PC-9 (cell line): ENCODE measurements at places on chromosomes 16 and 17. TPM values are rescaled to one million over a fixed set of nuclear protein-coding genes. Genes with fewer than 3 reads are reported as not detected.

The SEPTIN12 gene
- not detected in 2 replicates for total RNA-seq

The ZPBP2 gene
- total RNA-seq = not detected in 2 replicates

The CES4A gene
- total RNA-seq = 2.5 and 3.1 TPM in 2 replicates

The IL17C gene
- total RNA-seq = not detected in 2 replicates

The TVP23C gene
- 36.9 and 45.5 TPM in 2 replicates for total RNA-seq

The TMIGD1 gene
- total RNA-seq = not detected in 2 replicates

The GAS2L2 gene
- not detected in 2 replicates for total RNA-seq

The PROCA1 gene
- total RNA-seq = 14.2 and 15.8 TPM in 2 replicates

The PDPR gene
- total RNA-seq = 48.8 and 61.5 TPM in 2 replicates

- DNase-seq = no peak
- no peaks in the 10 kb centered on the region for H3K4me1 ChIP-seq
- 0 out of 2 replicates have a peak, but pooled peaks cover 7% of the 10 kb centered on the region for H3K27me3 ChIP-seq
- no peak overlapping the region for H3K4me3 ChIP-seq
- no peak overlapping the region for H3K27ac ChIP-seq
Measured at GRCh38 chr17:53736516-53737240, 86.0 kb upstream of the KIF2B start.

DNA sequence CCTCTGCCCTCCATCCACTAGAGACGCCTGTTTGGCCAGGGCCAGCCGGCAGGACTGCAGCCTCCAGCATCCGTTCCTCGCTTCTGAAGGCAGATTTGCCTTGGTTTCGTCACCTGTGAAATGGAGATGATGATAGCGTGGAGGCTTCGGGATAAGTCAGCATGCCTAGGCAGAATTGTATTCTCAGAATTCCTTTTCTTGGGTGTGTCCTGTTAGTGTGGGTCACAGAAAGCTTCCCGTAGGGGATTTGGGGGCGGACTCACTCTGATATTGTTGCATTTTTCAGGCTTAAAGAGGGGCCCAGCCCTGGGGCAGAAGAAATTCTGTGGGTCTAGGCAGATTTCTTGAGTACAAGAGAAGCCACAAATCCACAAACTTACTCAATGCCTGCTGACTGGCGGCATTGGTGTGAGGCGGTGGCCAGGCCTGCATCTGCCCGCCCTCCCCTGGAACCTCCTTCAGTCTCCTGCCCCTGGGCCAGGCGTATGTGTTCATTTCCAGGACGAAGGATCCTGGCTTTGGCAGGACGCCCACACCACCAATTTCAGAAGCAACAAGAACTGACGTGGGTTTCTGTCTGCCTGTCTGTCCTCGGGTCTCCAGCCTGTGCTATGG lies 17.6 kb downstream of the CCDC42 start:
- peaks cover 31% of the 10 kb centered on the region for H3K27me3 ChIP-seq
- H3K4me3 ChIP-seq = no peak overlapping the region
- no peak overlapping the region for H3K27ac ChIP-seq
- DNase-seq = no peak

- H3K4me1 ChIP-seq = no peaks in the 10 kb centered on the region
- no peaks in the 10 kb centered on the region for H3K27me3 ChIP-seq
- no peak overlapping the region for H3K4me3 ChIP-seq
- H3K27ac ChIP-seq = no peak overlapping the region
- DNase-seq = no peak
- no peaks in the 10 kb centered on the region for H3K36me3 ChIP-seq
Measured at GRCh38 chr16:82991966-82992675, 365.4 kb downstream of the CDH13 start.

DNA sequence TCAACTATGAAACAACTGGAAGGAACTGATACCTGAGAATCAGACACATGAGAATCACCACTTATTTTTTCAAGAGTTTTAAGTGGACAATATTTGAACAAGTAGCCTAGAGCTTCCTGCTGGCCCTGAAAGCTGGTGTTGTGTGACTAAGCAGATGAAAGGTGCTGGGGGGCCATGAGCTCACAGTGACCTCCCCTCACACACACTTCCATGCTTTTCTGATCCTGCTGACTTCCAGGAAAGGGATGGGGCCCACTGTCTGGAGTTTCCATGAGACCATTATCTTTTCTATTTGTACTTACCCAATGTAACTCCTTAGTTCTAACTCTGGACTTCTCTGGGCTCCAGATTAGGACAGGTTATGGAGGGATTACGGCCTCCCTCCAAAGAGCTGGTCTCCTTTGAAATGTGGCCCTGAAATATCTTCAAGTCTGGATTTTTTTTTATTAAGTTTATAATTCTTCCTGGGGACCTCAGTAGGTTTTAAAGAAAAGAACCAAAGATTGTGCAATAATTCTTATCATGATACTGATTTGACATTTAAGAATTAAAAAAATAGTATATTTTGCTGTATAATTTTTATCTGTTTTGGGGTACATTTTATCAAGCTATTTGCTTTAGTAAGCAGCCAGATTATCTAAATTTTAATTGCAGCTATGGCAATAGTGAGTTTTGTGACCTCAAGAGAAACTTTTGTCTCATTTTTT lies 4.9 kb downstream of the CAPNS2 start:
- H3K4me1 ChIP-seq = no peaks in the 10 kb centered on the region
- H3K36me3 ChIP-seq = peaks cover 7% of the 10 kb centered on the region; the same call in 1 of the 2 replicates
- H3K4me3 ChIP-seq = no peak overlapping the region
- H3K27me3 ChIP-seq = no peaks in the 10 kb centered on the region

GRCh38 chr17:518047-518735 lies 165.6 kb upstream of the RPH3AL start:
- H3K36me3 ChIP-seq = no peaks in the 10 kb centered on the region
- DNase-seq = no peak
- H3K4me1 ChIP-seq = no peaks in the 10 kb centered on the region
- H3K4me3 ChIP-seq = no peak overlapping the region
- no peak overlapping the region for H3K27ac ChIP-seq

DNA sequence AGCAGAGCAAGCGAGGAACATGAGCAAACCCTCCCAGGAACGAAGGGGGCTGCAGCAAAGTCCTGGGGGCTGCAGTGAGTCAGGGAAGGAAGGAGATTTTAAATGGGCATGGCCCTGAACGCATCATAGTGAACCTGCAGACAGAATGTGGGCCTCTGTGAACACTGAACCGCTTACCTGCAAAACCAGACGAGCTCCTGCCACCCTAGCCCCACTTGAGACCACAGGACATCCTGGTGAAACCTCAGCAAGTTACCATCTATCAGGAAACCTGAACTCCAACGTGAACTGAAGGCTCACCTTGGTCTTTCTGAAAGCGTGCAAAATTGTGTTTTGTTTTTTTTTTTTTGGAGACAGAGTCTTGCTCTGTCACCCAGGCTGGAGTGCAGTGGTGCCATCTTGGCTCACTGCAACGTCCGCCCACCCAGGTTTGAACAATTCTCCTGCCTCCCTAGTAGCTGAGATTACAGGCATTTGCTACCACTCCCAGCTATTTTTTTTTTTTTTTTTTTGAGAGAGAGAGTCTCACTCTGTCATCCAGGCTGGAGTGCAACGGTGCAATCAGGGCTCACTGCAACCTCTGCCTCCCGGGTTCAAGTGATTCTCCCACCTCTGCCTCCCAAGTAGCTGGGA lies 30.8 kb downstream of the FANCA start:
- no peaks in the 10 kb centered on the region for H3K36me3 ChIP-seq
- no peak overlapping the region for H3K4me3 ChIP-seq
- DNase-seq = no peak
- no peaks in the 10 kb centered on the region for H3K27me3 ChIP-seq

GRCh38 chr17:32998887-32999228 lies 7.2 kb downstream of the SPACA3 start:
- DNase-seq = no peak
- no peaks in the 10 kb centered on the region for H3K4me1 ChIP-seq
- no peak overlapping the region for H3K4me3 ChIP-seq
- H3K27ac ChIP-seq = no peak overlapping the region
- H3K27me3 ChIP-seq = peaks cover 39% of the 10 kb centered on the region
- H3K36me3 ChIP-seq = no peaks in the 10 kb centered on the region

GRCh38 chr17:21268596-21269188 lies 15.5 kb upstream of the NATD1 start:
- H3K4me1 ChIP-seq = no peaks in the 10 kb centered on the region
- no peak overlapping the region for H3K4me3 ChIP-seq
- DNase-seq = no peak
- H3K27ac ChIP-seq = no peak overlapping the region
- no peaks in the 10 kb centered on the region for H3K36me3 ChIP-seq

GRCh38 chr16:6193718-6194117 lies 1096.1 kb upstream of the EEF2KMT start:
- no peaks in the 10 kb centered on the region for H3K36me3 ChIP-seq
- no peak overlapping the region for H3K4me3 ChIP-seq
- H3K27me3 ChIP-seq = 0 out of 2 replicates have a peak, but pooled peaks cover 10% of the 10 kb centered on the region
- no peaks in the 10 kb centered on the region for H3K4me1 ChIP-seq
- H3K27ac ChIP-seq = no peak overlapping the region

DNA sequence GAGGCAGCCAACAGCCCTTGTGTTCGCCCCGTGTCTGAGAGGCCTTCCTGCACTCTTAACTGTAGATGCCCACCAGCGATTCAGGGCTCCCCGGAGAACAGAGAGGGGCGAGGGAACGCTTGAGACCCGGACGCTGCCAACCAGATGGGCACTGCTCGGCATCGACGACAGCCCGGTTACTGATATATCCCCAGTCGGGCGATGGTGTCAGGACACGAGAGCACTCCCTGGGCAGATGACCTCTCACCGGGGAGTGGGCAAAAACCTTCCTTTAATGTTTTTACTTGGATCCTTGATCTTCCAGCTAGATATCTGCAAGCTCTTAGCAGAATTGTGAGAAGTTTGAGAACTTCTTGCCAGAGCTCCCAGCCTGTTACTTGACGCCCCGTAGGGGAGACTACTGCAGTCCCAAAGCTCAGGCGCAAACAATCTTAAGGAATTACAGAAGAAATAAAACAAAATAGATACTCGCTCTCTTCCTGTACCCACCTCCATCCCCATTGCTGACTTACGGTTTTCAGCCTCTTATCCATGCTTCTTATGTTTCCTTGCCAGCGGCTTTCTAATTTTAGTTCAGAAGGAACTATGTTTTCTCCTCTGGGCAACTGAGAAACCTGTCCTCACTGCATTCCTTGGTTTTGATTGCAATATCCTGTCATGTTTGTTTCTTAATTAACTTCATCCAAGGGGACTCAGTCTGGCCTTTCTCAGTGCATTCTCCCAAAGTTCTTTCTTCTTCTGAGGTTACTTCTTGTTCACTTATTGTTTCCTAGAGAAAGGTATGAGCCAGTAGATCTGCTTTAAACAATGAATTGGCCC lies 845 bp downstream of the SP2 start:
- peak overlapping the region; percentile 93 for H3K4me3 ChIP-seq
- no peaks in the 10 kb centered on the region; the same call in 1 of the 2 replicates for H3K36me3 ChIP-seq
- peaks cover 32% of the 10 kb centered on the region for H3K4me1 ChIP-seq
- DNase-seq = peak; percentile 55
- no peaks in the 10 kb centered on the region for H3K27me3 ChIP-seq
